ENCODE measurements at places on chromosomes 13 and 19.

DNA sequence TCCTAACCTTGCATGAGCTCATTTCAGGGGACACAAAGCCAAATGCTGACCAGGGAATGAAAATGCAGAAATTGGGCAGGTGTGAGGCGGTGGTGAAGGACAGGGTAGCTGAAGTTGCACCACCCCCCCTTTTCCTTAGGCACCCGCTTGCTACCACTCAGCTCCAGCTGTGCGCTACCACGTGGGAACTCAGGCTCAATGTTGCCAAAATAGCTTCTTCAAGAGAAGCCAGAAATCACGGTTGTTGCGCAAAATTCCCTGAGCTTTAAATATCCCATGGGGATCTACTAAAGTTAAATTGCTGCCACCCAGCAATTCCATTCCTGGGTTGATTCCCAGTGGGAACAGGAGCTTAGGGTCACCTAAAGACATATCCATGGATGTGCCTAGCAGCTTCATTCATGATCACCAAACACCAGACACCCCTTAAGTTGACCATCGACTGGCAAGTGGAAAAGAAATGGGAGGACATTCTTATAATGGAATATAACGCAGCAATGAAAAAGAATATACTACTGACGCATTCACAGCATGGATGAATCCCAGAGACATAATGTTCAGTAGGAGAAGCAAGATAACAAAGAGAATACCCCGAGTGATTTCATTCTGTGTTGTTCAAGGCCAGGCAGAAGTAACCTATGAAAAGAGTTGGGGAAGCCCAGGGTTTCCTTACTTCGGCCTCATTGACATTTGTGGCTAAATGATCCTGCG, 12.8 kb upstream of the ADGRL1 start:
- DNase-seq, result no peak

DNA sequence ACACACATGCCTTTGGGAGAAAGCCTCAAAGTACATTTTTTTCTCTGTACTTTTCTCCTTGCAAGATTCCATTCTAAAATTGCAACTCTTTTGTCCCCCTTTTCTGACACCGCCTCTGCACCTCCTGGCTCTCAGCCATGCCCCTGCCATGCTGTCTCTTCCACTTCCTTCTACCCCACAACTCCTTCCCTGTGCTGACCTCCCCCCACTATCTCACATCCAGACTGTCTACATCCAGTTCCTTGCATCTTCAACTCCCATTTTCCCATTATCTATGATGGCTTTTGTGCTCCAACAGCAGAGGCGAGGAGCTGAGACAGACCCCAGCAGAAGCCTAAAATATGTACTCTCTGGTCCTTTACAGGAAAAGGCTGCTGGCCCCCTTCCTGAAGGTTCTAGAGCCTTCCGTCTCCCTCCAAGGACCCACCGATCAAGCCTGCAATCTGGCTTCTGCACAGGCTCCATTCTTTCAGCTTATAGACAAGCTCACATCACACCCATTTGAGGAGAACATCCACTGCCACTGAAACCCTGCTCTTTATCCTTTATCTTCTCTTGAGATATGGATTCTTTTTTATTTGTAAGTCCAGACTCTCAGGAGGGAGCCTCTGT, 50.2 kb downstream of the RFX2 start:
- DNase-seq, result no peak

DNA sequence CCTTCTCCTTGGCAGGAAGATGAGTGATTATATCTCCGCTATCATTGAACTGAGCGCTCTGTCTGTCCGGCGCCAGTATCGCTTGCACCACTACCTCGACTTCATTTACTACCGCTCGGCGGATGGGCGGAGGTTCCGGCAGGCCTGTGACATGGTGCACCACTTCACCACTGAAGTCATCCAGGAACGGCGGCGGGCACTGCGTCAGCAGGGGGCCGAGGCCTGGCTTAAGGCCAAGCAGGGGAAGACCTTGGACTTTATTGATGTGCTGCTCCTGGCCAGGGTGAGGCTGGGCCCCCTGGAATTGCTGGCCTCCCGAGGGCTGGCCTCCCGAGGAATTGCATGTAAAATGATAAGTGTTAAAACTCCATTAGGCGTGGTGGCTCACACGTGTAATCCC, 32.1 kb downstream of the CYP4F22 start:
- DNase-seq, result no peak

DNA sequence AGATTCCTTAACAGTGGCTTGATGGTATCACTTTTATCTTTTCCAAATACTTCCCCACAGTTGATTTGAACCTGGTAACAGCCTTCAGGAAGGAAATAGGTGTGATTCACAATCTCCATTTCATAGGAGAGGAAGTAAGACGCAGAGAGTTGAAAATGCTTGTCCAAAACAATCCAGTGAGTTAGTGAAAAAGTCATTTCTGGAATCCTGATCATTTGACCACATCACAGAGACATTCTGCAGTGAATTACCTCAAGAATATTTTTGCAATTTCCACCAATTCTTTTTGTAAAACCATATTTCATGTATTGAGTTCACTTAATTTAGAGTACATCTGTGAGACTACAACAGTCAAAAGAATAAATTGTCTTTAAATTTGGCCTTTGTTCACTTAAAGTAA, 292.8 kb downstream of the DCLK1 start:
- DNase-seq, result no peak

DNA sequence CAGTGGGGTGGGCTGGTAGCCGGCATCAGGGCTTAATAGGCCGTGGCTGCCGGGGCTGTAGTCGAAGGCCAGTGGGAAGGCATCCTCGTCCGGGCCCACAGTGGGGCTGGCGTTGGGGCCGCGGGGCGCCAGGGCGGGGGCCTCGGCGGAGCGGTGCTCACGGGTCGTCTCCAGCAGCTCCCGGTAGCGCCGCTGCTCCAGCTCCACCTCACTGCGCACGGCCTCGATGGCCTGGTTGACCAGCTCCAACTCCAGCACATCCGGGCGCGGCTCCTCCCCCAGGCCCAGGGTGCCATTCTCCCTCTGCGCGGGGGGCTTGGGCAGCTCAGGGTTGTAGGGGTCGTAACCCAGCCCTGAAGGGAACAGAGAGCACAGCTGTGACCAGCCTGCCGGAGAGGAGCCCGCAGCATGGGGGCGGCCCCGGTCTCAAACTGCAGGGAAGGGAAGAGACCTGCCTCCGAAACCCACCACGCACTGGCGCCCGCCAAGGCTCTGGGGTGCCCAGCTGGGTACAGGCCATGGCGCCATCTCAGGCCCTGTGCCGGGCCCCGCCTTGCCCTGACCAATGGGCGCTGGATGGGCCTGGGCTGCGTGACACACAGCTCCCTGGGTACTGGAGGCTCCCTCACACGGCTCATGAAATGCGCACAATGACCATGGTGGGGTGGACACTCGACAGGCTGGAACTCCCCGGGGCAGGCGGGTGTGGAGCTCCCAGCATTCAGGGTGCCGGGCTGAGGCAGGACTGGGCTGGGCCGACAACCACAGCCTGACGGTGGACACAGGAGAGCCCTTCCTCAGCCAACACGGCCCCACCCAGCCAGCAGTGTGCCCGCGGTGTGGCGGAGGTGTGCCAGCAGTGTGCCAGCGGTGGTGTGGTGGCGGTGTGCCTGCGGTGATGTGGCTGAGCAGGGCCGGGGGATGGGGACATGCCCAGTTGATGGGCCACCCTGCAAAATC, 16.5 kb upstream of the ATP8B3 start:
- no peak for DNase-seq

GRCh38 chr19:21581646-21582240, 76.3 kb downstream of the ZNF429 start:
- DNase-seq, result no peak

GRCh38 chr13:64311112-64311511, 2895.5 kb upstream of the PCDH20 start:
- no peak for DNase-seq

DNA sequence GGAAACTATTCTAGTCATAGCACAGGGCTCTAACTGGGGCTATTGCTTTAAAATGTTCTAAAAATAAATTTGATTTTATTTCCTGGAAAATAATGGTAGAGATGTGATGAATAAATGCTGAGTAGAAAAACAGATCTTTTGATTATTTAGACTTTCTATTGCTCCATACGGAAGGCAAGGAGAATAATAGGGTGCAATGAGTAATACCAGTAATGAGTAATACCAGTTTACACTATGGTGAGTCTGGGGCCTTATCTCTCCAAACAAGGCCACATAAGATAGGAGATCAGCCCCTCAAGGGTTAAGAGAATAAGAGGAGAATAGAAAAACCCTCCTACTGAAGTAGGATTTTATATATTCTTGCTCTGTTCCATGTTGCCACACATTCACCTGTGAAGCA, 390.4 kb downstream of the KLF5 start:
- DNase-seq, result no peak

DNA sequence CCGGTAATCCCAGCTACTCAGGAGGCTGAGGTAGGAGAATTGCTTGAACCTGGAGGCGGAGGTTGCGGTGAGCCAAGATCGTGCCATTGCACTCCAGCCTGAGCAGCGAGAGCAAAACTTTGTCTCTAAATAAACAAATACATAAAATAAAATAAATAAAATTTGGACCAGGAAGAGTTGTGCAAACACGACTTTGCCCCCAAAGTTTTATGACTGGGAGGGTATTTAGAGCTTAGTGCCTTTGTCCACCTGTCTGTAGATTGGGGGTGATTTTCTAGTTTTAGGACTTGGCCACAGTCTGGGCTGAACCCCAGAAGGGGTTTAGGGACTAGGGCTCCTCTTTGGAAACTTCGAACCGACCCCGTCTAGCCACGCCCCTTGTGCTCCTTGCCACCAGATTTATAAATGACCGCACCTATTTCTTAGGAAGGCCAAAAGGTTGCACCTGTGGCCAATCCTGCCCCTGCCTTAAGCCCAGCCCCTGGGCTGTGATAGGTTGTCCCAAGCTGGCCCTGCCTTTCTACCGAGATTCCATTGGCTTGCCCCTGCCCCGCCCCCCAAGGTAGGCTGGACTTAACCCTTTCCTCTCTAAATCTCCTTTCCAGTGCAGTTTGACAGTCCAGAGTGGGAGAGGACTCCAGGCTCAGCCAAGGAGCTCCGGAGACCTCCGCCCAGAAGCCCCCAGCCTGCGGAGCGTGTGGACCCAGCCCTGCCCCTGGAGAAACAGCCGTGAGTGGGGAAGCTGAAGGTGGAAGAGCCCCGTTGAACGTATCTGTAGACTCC, 5.3 kb downstream of the SHD start:
- no peak for DNase-seq

- DNase-seq, result no peak
These were observed at the start of gene LRRC8E for GRCh38 chr19:7888145-7888825. TSS of gene LRRC8E (plus strand) at chr19:7888510. CDS start at chr19:7895604, 7,094 bp downstream.

DNA sequence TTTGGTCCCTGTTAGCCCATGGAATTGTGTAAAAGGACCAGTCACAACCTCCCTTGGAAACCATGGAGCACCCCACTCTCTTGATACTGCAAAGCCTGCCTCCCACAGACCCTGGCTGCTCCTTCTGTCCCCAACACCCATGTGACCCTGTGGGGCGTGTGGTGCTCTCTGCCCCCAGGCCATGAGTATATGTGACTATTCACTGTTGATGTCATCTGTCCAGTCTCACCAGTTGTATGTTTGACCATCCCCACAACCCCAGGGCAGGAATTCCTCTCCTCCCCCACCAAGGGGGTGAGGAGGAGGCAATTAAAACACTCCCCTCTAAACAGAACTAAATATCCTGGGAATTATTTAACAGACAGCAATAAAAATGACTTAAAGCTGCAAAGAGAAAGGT, 35.2 kb downstream of the KCTD15 start:
- DNase-seq, result no peak

GRCh38 chr13:108005231-108005630, 210.1 kb downstream of the LIG4 start:
- no peak for DNase-seq

GRCh38 chr13:30807392-30807791, 72.0 kb downstream of the ALOX5AP start:
- DNase-seq, result no peak

DNA sequence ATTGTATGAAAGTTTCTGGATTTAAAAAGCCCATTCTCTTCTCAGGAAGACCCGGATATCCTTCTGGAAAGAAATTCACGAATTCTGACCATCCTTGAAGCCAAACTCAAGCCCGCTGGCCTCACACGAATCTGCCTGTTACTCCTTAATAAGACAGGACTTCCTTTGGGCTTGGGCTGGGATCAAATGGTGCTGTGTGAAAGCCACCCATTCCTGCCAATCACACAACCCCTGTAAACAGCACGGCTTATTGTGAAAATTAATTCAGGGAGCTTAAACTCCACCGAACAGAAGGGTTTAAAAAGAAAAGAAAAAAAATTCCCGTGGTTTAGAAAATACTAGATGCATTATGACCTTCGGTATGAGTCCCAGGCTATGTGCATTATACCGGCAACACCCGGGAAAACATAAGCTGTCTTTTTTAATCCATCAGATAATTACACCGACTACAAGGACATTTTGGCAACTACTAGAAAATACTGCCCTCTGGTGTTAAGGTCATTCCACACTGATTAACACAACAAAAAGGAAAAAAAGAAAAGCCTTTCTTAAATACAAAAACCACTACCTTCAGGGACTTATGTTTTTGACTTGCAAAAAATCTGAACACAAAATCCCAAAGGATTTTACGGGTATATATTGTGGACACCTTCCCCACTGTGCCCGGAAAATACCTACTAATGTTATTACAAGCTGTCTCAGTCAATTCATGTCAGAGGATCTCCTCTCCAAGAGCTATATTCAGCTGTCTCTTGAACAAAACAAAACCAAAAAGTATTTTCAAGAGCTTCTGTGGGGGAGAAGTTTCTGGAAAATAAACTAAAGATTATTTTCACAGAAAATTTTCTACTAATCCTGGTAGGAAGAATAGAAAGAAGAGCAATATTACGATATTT, 76.0 kb upstream of the LSM14A start:
- DNase-seq, result no peak

GRCh38 chr19:10137751-10138682, 18.3 kb upstream of the EIF3G start:
- no peak for DNase-seq

DNA sequence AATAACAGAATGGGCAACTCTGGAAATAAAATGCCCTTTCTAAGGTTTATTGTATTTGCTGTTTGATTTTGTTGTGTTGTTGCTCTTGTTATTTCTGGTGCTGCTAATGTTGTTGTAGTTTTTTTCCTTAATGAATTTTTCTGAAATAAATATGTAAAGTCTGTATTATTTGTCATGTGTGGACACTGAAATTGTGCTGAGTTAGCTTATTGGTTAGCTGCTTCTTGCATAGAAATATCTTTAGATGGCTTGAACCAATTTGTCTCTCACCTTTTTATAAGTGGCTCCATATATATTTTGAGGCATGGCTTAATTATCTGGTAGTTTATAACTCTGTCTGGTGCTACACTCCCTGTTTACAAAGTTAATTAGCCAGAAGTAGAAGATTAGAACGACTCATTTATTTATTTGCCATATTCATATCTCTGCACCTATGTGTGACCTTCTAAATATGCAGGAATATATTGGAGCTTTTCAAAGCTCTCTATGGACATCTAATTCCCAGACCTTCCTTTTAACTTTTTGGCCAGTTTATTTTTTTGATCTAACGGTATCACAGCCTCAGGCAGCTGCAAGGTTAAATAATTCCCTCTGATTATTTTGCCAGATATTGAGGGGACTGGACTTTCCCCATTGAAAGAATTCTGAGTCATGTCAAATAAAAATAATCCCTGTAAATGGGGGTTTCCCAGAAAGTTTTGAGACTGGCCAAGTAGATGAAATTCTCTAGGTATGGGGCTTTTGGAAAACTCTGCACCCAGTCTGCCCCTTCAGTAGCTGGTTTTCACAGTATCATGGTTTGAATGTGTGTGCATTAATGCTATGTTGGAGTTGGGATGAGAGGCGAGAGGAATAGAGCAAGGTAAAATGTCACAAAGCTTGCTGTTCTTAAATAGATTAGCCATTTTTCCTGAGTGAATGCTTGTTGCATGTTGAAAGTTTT, 1331.7 kb upstream of the MIR17HG start:
- DNase-seq, result no peak

GRCh38 chr19:12833738-12834565, 427 bp downstream of the RTBDN start:
- no peak for DNase-seq

Data from stimulated activated naive CD8-positive, alpha-beta T cell treated with anti-CD3 and anti-CD28 coated beads, Interleukin-15, amount 100 ng/mL, for 72 hours (primary cell).